ENCODE measurements at places on chromosomes 16 and 17.
A peak's percentile ranks its signal among the peaks of the same experiment; 100 is the strongest.

GRCh38 chr17:393806-394717, 41.5 kb upstream of the RPH3AL start:
- DNase-seq: no peak

- no peak for DNase-seq
These were observed 58.3 kb downstream of the HIC1 start for GRCh38 chr17:2113279-2113622.

DNA sequence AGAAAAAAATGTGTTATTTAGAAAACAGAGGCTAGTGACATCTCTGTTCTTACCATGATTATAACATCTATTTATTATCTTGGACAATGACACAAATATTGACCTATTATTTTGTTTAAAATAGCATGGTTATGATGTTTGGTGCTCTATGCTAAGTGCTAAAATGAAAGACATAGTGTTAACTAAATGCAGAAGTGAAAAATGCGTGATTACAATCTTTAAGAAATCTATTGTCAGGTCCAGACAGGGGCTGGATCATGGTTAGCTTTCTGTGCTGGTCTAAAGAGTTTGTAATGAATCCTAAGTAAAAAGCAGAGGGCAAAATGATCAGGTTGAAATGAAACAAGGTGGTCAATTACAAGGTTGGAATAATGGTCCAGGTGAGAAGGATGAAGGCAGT, 622 bp upstream of the KRT28 start:
- no peak for DNase-seq

DNA sequence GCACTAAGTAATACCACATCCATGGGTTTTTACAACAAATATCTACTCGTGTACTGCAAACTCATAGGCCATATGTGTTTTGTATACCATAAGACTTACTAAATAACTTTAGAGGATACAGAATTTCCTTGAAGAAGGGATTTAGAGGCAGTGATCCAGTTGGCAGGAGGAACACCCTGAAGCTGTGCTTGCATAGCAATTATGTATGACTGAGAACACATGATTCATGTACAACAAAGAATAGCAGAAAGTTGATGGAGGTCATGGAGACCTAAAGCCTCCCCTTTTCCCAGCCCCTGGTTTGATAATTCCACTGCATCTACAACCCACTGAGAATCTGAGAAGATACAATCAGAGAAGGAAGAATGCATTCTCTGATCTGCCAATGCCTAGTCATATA, 83.8 kb upstream of the PMFBP1 start:
- no peak for DNase-seq

GRCh38 chr16:57985204-57986181, 14.6 kb upstream of the CNGB1 start:
- peak; percentile 74 for DNase-seq

- no peak for DNase-seq
These were observed 7.2 kb upstream of the MTMR4 start for GRCh38 chr17:58521680-58522079.

DNA sequence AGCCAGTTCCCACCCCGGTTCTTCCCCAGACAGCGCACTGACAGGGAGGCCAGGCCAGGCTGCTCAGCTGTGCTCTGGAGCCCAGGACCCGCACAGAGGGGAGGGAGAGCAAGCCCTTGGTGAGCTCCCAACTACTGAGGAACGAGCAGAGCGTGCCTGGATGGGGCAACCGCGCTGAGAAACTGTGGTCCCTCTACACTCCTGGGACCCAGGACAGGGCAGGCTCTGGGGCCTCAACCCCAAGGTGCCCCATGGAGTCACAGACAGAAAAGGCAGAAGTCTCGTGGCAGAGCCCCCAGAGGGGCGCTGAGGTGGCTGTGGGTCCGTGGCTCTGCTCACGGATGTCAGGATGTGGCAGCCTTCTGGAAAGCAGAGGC, 16.3 kb downstream of the SLX4 start:
- no peak for DNase-seq

- no peak for DNase-seq
These were observed 131.3 kb downstream of the AIPL1 start for GRCh38 chr17:6303664-6304063.

DNA sequence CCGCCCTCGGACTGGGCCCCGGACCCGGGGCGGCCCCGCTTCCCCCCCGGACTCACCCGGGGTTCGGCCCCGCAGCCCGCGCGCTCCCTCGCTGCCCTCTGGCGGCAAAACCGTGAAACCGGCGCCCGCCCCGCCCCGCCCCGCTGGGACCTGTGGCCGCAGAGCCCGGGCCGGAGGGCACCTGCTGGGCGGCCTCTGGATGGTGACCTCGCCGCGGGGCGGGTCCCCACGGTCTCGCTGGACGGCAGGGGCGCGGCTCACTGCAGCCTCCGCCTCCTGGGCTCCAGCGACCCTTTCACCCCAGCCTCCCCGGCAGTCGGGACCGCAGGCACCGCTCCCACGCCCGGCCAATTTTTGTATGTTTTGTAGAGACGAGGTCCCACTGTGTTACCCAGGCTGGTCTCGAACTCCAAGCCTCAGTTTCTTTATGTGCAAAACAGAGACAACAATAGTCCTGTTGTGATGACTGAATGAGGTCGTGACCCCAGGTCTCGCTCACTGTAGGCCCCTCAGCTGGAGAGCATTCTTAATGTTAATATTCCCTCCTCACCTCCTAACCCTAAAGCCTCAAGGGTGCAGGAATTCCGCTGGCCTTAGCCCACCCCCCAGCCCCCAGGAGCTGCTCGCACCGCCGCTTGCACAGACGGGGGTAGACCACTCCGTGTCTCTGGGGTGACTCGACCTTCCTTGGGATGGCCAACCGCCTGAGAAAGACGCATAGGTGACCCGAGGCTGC, 33.7 kb upstream of the RPH3AL start:
- no peak for DNase-seq

DNA sequence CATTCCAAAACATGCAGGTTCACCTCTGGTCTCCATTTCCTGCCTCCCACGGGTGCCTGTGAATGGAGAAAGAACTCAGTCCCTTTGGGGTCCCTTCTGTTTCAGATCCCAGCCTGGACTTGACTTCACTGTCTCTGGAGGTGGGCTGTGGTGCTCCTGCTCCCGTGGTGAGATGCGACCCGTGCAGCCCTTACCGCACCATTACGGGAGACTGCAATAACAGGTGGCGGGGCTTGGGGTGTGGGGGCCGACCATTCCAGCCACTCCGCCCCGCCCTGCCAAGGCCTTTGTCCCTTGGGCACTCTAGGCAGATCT, 10.5 kb downstream of the LPO start:
- no peak for DNase-seq

DNA sequence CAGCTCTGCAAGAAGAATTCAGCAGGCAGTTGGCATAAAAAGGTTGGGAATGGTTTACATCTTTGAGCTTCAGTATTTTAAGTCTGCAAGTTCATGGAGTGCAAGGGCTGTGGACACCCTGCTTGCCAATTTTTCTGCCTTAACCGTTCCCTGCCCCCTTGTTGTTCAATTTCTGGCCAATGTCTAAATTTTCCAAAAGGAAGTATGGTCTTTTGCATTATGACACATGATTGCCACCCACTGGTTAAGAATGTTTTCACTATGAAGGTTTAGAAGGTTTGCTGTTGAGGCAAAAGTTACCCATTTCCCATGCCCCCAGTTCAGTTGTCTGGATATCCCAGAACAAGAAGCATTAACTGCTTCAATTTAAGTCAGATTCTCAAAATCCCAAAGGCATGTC, 441.9 kb downstream of the CDH13 start:
- DNase-seq: no peak

- DNase-seq: peak; percentile 49
These were observed 18.7 kb upstream of the ADGRG1 start for GRCh38 chr16:57609541-57610401.

- DNase-seq: no peak
These were observed 39.5 kb downstream of the DNAH9 start for GRCh38 chr17:11637796-11638195.

DNA sequence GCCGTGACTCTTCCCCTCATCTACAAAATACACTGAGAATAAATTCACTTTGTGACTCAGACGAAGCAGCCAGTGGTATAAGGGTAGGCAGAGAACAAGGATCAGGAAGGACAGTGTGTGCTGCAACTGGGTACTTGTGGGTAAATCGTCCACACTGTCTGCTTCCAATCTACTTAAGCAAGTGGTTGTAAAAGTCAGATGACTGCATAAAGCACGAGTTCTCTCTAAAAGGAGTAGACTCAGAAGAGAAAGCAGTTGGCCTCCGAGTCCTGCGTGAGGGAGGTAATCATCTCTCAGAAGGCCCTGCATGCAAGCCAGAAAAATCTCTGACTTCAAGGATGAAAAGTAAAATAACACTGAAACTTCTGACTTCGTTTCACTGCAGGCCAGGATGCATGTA, 43.1 kb downstream of the ANKFY1 start:
- no peak for DNase-seq

DNA sequence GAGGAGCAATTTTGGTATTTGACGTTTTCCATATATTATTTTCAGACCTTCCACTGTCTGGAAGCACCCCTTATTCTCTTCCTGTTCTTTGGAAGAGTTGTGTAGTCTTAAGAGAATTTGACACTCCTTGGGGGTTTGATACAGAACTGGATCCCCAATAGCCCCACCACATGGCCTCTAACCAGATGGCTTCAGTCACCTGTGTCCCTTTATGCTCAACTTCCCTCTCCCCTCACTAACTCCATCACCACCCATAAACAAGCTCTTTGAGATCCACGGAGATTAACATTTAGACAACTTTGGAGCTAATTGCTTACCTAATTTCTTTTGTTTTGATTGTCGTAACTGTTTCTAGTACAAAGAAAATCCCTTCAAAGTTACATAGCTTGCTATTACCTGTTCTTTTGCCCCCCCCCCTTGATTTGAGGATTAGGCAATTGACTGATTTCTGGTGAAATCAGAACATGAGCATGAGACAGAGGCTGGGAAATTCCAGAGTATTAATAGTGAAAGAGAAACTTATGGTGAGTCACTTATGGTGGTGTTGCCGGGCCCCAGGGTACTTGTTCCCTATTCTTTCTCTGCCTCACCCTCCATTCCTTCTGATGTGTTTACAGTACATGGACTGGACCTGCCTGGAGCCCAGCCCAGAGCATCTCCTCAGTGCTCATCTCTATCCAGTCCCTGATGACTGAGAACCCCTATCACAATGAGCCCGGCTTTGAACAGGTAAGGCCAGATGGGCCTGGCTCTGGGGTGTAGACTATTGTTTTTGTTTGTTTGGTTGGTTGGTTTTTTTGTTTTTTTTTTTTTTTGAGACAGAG, 7.5 kb downstream of the UBE2Z start:
- no peak for DNase-seq

- no peak for DNase-seq
These were observed 53.9 kb downstream of the GNAO1 start for GRCh38 chr16:56245197-56245596.

- no peak for DNase-seq
These were observed 167.1 kb downstream of the HAPSTR1 start for GRCh38 chr16:9258423-9259051.

DNA sequence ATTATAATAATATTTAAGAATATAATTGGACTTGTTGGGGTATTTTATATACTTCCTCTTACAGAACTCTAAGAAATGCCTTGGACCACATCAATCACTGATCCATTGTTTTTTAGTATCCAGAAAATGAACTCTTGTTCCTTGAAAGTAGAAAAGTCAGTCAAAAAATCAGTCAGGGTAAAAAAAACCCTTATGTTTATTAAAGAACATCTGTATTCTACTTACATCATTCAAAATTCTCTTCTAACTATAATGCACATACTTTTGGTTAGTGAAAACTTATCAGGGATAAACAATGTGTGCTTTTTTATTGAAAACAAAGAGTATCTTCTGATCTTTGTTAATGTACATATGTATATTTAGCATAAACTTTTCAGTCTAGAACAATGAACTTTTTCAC, 23.5 kb upstream of the CDR2 start:
- DNase-seq: no peak

GRCh38 chr16:67448580-67448979, 17.7 kb downstream of the HSD11B2 start:
- no peak for DNase-seq

DNA sequence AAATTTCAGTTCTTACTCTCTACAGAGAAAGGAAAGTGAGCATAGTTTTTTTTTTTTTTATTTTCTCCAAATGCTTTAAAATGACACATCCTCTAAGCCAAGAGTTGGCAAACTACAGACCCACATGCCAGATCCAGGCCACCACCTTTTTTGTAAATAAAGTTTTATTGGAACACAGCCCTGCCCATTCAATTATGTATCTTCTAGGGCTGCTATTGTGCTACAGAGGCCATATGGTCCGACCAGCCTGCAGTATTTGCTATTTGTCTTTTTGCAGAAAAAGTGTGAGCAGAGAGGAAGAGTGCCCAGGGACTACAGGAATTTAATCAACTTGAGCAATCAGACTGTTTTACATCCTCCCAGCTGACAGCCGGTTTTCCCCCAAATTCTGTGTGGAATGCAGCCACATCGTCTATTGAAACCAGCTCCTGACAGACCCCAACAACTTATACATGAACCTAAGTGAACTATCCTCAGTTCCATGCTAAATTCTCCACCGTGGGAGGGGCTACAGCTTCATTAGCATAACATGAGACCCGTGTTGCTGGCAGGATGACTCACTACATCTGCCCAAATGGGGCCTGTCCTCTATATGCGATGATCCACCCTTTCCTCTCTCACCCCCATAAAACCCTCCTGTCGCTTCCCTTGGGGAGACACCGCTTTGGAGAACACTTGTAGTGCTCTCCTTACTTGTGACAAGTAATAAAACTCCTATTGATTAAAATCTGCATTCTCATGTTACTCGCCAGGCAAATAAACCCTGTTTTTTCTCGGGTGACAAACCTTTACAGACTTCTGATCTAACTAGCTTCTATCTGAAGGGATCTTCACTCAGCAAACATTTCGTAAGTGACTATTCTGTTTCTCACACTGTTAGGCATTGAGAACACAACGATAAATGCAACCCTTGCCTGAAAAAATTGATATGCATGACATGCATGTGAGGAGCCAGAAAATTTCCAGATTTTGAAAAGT, 149.4 kb upstream of the HS3ST3A1 start:
- DNase-seq: no peak

- DNase-seq: no peak
These were observed 2.0 kb downstream of the SOCS3 start for GRCh38 chr17:78357672-78358537.

DNA sequence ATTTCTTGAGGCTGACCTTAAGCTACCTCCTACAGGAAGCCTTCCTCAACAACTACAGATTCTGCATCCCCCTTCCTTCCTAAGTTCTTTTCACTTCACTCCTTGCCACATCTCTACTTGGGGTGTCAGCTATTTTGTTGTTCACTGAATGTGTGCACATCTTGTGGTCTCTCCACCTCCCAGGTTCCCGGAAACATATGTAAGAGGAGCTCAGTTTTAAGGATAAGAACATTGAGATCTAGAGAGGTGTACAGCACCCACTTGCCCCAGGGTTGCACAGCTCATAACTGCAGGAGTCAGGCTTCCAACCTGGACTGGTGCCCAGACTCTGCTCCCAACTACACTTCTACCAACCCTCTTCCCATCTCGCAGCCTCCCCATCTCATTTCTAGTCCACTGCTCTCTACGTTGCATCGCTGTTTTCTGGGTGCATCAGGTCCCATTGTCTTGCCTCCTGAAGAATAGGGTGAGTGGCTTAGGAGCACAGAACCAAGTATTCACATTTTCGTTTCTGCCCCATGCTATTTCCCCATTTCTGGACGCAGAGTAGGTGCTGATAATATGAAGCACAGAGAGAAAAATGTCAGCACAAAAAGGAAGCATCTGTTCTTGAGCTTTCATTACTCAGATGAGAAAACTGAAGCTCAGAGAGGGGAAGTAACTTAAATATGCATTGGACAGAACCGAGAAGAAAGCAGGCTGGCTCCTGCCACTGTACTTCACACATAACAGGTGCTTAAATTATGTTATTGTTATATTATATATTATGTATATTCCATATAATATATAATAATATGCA, 292.0 kb upstream of the CCL2 start:
- no peak for DNase-seq

- no peak for DNase-seq
These were observed 201.5 kb upstream of the TNRC6C start for GRCh38 chr17:77756846-77757560.

Data from coronary artery (tissue), 2 donors.